ENCODE measurements at places on chromosomes 1 and 21. TPM values are rescaled to one million over a fixed set of nuclear protein-coding genes. Genes with fewer than 3 reads are reported as not detected.

The HAO2 gene
- not detected for total RNA-seq

- DNase-seq: no peak
These were observed 26.6 kb downstream of the IL23R start for GRCh38 chr1:67192902-67193301.

- no peak for DNase-seq
These were observed 43.7 kb downstream of the OSBPL9 start for GRCh38 chr1:51660580-51660979.

The LMX1A gene
- not detected for total RNA-seq

GRCh38 chr1:172480431-172480830 lies 36.6 kb upstream of the PIGC start:
- DNase-seq: no peak

All from osteocyte (in vitro differentiated cells).